Suppressor macrophage treated with lipopolysaccharide for 1 hour (primary cell): ENCODE measurements at places on chromosomes 5 and 9.

DNA sequence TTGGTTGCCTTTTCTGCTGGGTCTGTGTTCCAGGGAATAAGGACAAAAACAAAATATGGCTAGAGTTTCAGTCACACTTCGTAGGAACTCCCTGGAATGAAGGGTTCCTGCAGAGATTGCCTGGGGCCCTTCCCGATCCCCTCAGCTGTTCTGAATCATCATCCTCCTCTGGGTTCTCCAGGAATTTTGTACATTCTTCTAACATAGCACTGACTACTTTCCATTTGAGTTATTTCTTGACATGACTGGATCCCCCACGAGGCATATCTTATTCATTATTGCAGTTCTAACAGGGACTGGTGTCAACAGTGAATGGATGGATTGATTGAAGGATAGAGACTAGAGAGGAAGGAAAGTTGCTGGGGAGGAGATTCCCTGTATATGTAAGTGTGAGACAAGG, 49.2 kb upstream of the TNC start:
- DNase-seq, result no peak

GRCh38 chr5:146254223-146254622, 50.8 kb downstream of the RBM27 start:
- no peak for DNase-seq

- no peak for DNase-seq
Observed at GRCh38 chr5:137995749-137996128, 37.1 kb downstream of the FAM13B start.

GRCh38 chr9:132365986-132366385, 11.2 kb upstream of the SETX start:
- DNase-seq, result peak; percentile 69

GRCh38 chr5:133777951-133778350, 165.6 kb upstream of the FSTL4 start:
- no peak for DNase-seq

DNA sequence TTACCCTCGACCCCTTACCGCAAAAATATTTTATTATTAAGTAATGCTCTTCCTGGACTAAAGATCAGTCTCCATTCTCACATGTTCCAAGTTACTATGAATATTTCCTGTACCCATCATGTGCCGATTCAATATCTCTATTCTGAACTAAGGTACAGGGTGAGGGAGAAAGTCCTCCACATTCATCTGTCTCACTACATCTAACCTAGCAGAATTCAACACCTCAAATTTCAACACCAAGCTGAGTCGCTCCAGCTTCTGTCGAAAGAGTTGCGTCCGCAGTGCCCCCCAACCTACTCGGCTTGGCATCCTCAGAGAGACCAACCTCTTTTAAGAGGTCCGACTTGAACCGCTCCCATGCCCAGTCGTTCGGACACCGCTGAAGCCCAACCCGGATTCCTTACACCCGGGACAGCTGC, 1.0 kb downstream of the CERT1 start:
- no peak for DNase-seq

DNA sequence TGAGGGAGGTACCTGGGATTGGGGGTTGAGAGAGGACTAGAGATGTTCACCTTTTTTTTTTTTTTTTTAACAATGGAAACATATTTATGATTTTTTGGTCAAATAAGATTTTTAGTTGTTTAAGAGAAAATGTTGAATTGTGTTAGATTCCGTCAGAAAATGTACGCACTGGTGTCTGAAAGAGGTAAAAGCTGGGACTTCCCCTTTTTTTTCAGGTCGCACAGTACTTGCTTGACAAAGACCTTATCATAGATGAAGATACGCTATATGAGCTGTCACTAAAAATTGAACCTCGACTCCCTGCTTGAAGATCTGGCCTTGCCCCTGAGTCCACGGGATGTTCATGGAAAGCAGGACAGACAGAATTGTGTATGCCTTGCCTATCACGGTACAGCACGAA, 7.7 kb upstream of the CKMT2 start:
- DNase-seq, result no peak

DNA sequence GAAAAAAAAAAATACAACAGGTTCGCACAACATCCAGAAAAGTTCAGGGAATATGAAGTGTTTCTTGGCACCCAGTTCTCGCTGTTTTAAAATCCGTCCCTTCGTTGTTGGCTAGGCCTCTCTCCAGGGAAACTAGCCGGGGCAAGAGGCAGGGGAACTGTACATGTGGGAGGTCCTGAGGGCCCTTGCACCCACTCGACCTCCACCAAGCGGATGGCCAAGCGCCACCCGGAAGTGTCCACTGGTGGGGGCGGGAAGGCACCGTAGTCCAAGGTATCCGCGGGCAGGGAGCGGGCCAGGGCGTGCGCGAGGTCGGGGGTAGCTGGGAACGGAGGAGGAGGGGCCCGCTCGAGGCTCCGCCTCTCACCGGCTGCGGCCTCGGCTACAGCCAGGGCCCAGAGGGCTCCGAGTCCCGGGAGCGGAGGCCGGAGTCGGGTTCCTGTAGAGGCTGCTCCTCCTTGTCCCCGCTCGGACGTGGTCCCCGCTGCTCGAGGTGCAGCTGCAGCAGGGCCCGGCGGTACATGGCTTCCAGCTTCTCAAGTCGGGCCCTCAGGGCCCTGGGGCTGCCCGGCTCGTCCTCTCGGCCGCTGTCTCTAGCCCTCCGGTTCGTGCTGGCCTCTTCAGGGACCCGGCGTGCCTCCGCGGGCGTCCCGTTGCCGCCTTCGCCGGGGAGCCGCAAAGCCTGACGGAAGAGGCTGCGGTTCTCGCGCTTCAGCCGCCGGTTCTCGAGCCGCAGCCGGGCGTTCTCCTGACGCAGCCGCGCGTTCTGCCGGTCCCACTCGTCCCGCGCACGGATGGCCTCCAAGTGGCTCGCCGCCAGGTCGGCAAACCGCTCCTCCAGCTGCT, 720 bp downstream of the TUSC1 start:
- DNase-seq, result peak; percentile 47

DNA sequence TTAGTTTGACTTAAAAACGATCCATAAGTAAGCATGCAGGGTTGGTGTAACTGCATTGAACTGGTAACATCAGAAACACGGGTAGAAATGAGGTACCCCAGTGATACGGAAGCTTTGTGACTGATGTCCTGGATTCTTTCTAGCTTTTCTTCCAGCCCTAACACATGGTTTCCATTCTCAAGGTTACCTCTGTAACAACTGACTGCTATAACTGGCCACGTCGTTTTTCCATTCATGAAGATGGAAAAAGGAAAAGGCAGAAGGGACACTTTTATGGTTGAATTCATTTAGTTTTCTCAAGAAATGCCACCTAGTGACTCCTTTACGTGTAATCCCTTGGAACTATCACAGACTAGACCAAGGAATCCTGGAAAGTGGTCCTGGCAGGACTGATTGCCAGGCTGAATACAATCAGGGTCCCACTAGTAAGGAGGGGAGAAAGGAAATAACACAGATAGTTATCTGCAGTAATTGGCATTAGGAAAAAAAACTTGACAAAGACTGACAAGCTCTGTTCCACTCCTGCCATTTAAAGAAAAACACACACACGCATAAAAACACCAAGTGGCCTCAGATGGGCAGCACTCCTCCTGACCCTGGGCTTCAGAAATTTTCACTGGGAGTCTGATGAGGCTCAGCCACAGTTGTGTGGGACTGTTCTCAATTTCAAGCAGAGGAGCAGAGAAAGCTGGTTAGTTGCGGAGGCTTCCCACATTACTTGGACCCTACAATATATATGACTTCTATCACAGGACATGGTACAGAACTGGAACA, 77.5 kb upstream of the ZNF169 start:
- no peak for DNase-seq

GRCh38 chr5:54595721-54596120, 78.2 kb downstream of the SNX18 start:
- DNase-seq, result no peak

DNA sequence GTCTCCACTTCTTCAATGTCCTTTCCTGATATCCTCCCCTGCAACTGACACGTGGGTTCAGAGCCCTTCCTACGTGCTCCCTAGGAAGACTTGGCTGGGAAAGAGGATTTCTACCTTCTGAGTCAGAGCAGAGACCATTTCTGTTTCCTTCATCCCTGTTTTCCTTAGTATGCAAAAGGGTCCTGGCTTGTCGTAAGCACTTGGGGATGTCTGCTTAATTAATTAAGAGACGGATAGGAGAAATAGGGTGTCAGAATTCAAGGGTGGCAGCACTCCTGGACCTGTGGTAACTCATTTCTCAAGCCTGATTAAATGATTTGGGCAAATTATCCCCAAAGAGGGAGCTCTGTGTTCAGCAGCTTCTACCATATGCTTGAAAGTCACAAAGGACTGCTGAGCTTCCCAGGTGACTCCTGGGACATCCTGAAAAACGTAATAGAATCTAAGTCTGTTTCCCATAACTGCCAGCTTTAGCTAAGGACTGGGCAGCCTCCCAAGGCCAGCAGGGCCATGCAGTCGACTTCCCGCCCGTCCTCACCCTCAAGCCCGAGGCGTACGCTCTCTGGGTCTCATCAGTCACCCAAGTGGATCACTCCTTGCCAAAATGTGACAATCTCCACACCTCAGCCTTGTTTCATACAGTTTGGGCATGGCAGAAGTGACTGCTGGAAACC, 20.5 kb downstream of the ABCA1 start:
- DNase-seq, result no peak

- peak; percentile 59 for DNase-seq
Observed at GRCh38 chr9:36325081-36325828, 67.0 kb upstream of the GNE start.

- DNase-seq, result no peak
Observed at GRCh38 chr9:71571186-71571585, 197.1 kb downstream of the CEMIP2 start.

DNA sequence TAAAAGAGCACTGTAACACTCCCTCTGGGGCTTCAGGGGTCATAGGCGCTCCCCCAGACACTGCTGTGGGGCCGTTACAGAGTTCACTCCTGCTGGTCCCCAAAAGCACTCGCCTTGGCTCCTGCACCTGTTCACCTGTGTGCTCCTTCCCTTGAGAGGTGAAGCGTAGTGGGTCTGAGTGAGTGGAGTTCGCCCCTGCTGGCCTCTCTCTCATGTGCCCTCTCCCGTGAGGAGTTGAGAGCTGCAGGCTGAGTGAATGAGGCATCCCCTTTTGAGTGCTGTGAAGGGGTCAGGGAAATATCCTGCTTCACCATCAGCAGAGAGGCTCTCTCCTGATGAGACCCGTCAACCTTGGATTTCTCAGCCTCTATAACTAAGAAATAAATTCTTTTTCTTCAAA, 134.6 kb upstream of the TUT7 start:
- DNase-seq, result no peak

DNA sequence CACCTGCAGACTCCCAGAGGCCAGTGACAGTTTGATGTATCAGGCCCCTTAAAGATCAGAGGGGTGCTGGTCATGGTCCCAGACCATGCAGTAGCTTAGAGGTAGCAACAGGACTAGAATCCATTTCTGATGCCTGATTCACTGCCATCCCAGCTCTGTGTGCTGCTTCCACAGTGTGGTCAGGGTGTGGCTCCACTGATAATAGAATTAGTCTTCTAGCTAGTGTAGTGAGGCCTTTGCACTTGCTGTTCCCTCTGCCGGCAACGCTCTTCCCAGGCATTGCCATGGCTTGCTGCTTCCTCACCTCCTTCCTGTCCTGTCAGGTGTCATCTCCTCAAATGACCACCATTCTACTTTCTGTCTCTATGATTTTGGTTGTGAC, 15.8 kb downstream of the PPARGC1B start:
- DNase-seq, result no peak

GRCh38 chr9:221989-222776, 7.5 kb downstream of the DOCK8 start:
- DNase-seq, result peak; percentile 73

DNA sequence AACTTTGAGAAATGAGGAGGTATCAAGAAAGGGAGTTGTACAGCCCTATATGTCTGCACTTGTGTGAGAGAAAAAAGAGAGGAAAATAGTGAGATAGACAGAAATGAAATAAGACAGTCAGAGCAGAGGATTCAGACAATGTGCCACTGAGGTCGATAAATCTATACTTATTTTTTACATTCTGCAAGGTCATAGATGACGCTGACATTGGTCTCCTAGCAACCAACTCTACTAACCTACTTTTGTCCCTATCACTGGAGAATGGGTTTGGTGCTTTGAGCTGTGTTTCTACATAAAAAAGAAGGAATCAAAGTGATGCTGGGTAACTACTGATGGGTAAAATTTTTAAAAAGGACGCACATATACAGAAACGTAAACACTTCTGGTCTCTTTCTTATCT, 573.3 kb upstream of the RORB start:
- DNase-seq, result no peak

- no peak for DNase-seq
Observed at GRCh38 chr9:4734150-4734549, 6.9 kb downstream of the AK3 start.

GRCh38 chr9:77092536-77092935, 73.1 kb downstream of the FOXB2 start:
- DNase-seq, result no peak

DNA sequence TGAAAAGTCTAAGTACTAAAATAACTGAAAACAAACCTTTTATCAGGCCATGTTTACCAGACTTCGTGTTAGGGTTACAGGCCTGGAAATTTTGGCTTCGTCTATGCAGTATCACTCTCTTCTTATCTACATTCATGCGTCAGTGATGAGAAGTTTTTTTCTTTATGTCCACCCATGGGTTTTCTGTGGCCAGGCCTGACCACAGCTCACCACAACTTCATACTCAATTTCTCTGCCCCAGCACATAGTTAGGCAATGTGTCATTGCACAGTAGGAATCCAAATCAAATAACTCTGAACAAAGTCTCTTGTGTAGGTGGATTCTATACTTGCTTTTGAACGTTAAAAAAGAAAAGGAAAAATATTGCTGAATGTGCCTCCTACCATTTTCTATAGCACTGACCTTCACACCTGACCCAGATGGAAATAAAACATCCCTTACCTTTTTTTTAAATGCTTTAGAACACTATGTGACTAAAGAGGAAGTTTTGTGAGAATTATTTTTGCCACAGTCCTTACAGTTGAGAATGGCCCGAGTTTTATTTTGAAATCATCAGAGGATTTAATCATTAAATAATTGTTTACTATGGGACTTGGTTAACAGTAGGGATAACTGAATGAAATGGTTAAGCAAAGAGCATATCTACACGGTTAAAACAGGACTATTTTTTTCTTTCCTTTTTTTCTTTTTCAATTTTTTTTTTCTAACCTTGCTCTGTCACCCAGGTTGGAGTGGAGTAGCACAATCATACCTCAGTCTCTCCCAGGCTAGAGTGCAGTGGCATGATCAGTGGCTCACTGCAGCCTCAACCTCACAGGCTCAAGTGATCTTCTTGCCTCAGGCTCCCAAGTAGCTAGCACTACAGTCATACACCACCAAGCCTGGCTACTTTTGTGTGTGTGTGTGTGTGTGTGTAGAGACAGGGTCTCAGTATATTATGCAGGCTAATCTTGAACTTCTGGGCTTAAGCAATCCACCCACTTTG, 1247.0 kb upstream of the ACO1 start:
- no peak for DNase-seq

- peak; percentile 18 for DNase-seq
Observed at GRCh38 chr5:44875661-44876605, 67.2 kb downstream of the MRPS30 start.

GRCh38 chr5:145689235-145689634, 145.9 kb downstream of the PRELID2 start:
- peak; percentile 81 for DNase-seq

GRCh38 chr5:66993448-66993847, 203.2 kb downstream of the CD180 start:
- no peak for DNase-seq
